ENCODE measurements at places on chromosomes 16 and 17.

DNA sequence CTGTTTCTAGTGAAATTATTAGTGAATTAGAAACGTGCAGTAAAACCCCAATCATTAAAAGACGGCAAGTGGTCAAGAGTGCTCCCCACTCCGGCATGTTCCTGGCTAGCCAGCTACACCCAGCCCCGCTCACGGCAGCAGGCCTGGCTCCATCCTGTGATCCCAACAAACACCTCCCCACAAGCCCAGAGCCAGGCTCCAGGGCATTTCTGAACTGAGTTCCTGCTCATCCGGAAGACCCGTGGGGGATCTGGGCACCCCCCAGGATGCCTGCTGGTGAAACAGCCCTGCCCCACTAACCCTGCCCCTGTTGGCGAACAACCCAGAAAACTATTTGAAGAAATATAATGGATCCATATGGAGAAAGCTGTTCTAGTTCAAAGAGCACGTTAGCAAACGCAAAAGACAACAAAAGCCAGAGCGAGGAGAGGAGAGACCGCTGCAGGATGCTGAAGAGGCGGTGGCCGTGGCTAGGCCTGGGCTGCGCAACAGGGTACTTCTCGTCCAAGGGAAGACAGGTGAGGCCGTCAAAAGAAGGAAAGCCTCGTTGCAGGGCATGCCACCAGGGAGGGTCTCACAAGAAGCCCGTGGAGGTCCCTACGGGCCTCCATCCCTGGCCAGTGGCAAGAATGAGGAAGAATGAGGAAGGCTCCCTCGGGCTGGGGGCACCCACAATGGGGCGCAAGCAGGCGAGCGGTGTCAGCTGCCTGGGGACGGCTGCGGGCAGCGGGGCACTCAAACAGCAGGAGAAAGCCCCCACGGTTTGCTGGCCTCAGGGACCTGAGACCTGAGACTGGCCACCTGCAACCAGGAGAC, 19.2 kb downstream of the SLC16A3 start:
- no peak for DNase-seq

DNA sequence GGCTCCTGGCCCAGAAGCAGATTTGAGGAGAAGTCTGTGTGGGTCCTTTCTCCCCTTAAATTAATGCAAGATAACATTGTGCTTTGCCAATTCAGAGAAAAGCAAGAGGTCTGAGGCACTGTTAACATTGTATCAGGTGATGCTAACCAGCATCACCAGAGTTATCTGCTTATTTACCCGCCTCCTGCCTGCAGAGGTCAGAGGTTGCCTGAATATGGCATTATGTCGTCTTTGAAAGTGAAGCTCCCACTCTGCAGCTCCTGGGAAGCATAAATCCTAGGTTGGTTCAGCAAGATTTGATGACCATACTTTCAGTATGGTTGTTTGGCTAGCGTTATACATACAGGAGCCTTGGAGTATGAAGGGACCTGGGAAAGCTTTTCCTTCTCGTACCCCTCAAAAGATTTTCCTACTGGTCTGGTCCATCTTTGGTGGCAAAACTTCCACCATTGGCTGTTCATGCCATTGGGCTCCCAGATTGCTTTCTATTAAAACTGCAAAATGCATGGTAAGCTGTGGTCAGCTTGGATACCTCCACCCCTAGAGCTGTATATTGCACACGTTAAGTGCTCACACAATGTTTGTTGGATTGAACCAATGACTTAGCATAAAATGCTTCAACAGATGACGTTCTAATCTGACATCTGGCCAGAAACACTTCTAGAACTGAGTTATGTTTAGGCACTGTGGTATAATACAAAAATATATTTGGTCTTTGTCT, 24.1 kb downstream of the CHD9 start:
- no peak for DNase-seq

DNA sequence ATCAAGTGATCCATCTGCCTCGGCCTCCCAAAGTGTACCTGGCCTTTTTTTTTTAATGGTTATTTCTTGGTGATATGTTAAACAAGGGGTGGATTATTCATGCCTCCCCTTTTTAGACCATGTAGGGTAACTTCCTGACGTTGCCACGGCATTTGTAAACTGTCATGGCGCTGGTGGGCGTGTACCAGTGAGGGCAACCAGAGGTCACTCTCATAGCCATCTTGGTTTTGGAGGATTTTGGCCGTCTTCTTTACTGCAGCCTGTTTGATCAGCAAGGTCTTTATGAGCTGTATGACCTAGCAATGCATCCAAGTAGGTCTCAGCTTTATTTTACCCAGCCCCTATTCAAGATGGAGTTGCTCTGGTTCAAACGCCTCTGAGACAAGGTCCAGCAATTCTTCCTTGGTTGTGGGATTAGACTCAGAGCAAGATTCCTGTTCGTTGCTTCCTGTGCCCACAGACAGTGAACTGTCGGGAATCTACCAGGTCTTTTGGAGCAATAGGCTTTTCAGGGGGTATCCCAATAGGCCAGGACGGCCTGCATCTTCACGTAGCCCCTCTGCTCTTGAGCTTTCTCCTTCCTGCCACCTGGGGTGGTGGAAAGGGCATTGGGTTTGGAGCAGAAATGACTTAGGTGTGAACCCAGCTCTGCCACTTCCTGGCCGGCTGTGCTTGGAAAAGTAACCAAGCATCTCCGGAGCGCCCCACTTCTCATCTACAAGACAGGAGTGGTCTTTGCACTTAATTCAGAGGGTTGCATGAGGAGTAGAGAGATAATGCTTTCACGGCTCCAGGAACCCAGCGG, 52.9 kb upstream of the SEC14L1 start:
- no peak for DNase-seq

DNA sequence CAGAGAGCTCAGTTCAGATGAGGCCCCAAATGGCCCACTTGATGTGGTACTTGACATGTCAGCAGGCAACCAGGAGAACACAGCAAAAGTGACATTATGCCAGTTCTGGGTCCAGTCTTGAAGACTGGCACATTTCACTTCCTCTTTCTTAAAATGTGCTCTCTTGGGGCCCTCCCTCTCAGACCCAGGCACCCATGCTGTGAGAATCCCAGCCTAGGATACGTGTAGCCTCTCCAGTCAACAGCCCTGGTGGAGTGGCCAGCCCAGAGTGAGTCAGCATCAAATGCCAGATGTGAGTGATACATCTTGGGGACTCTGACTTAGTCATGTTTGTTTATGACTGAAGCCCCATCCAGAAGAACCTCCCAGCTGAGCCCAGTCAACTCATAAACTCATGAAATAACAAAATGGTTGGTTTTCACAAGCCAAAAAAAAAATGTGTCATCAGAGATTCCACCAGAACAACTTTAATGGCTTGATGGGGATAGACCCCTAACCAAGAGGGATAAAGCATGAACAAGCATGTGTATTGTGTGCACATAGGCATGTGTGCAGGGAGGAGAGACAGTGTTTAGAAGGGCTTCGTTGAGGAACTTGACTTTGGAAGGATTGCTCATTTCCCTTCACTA, 82.5 kb upstream of the TNRC6C start:
- DNase-seq, result peak; percentile 18

DNA sequence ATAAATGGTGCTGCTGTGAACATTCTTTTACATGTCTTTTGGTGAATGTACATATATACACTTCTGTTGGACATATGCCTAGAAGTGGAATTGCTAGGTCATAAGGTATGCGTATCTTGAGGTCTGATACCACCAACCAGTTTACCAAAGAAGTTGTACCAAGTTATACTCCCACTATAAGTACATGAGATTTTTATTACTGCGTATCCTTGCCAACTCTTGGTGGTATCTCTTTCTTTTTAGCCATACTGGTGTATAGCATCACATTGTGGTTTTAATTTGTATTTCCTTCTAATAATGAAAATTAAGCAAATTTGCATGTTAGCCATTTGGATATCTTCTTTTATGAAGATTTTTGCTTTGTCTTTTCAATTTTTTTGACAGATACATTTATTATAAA, 80.5 kb downstream of the ATF7IP2 start:
- no peak for DNase-seq

- no peak for DNase-seq
These were observed 30.8 kb downstream of the NOG start for GRCh38 chr17:56624309-56624708.

DNA sequence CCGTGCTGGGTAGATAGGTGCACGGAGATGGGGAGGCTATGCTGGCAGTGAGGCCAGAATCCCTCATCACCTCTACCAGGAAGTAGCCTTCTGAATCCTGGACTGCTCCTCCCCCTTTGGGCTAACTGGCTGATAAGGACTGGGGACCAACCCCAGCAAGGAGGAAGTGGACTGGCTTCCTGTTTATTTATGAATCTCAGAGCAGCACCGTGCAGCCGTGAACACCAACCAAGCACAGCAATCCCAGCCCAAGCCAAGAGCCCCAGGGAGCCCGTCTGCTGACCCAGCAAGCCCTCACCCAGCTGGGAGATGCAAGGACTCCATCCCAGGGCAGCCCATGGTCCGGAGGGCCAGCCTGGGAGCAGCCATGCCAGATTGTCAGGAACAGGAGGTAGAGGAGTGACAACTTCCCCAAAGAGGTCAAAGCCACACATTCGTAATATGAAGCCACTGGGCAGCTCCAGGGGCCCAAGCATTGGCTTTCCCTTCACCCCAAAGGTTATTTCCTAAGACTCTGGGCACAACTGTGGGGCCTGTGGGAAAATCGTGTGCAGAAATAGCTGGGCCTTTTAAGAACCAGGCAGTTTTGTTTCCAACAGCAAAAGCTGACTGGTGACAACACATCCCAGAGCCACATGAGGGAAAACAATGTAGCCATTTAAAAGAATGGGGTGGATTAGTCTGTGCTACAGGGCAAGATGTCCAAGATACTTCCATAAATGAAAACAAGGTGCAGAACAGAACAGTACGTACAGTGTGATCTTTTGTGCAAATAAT, 23.9 kb downstream of the PHB1 start:
- peak; percentile 17 for DNase-seq

DNA sequence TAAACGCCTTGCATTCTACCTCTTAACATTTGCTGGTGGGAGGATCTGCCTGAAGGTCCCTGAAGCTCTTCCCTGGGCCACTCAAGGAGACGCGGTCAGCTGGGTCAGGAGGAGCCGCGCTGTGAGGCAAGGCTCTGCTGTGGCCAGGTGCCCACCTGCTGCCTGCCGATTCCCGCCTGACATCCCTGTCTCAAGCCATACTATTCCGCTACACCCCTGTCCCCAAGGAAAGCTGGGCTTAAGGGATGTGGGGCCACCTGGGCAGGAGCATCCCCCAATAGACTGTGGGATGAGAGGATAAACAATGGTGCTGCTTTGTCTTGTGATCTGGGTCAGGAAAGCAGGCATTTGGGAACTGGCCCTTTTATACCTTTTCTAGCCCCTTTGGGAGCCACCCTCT, 5.1 kb downstream of the TPPP3 start:
- DNase-seq, result no peak

DNA sequence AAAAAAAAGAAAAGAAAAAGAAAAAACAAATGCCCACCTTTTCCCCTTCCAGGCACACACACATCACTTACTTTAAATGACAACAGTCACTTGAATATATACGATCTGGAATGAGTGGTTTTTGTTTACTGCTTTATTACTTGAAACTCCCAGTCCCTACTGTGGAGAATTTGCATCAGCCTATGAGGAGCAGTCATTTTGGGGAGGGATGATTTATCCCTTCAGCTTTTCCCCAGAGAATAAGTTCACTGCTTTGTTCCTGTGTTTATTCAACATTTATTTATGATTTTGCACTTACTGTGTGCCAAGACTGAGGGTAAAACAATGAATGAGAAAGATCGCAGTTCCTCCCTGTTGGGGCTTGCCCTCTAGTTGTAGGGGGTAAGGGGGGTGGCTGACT, 4.7 kb upstream of the ZNF423 start:
- DNase-seq, result no peak

DNA sequence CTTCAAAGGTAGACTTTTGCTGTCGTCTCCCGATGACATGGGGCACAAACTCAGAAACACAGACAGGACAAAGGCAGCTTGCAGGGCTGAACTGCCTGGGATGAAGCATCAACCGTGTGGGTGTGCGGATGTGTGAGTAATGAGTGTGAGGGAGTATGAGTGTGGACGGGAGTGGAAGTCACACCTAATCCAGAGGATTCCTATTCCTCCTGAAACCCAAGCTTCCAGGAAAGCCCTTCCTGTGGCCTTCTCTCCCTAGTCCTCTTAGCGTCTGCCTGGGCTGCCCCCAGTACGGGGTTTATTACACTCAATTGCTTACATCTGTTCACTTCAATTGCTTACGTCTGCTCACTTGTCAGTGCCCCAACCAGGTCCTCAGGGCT, 2.3 kb upstream of the IL4R start:
- DNase-seq, result no peak

DNA sequence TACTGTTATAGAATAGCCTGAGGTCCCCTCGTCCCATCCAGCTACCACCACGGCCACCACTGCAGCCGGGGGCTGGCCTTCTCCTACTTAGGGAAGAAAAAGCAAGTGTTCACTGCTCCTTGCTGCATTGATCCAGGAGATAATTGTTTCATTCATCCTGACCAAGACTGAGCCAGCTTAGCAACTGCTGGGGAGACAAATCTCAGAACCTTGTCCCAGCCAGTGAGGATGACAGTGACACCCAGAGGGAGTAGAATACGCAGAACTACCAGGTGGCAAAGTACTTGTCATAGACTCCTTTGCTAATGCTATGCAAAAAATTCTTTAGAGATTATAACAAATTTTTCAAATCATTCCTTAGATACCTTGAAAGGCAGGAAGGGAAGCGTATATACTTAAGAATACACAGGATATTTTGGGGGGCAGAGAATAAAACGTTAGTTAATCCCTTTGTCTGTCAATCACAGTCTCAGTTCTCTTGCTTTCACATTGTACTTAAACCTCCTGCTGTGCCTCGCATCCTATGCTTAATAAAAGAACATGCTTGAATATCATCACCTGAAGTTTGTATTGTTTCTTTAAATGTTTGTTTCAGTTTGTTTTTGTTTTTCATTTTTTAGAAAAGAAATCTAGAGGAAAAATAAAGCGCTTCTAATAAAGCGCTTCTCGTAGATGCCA, 388.3 kb downstream of the MAF start:
- DNase-seq, result no peak

- DNase-seq, result peak; percentile 82
These were observed 64.6 kb downstream of the CDK5R1 start for GRCh38 chr17:32551186-32551955.

- DNase-seq, result no peak
These were observed 447.0 kb downstream of the SHISA9 start for GRCh38 chr16:13348416-13348815.

DNA sequence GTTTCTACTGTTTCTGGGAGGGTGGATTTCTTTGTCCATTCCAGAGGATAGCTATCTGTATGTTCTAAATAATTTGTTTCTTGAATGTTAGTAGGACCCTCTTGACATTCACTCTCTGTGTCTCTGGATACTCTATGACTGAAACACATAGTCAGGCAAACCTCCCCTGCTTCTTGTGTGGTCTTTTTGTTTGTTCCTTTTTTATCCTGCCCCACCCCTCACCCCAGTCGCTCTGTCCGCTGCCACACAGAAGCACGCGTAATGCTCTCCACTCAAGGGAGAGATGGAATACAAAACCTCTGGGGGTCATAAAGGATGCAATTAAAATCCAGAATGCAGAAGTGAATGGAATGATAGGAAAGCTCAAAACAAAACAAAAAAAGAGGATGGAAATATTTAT, 253.1 kb downstream of the RBFOX1 start:
- DNase-seq, result no peak

DNA sequence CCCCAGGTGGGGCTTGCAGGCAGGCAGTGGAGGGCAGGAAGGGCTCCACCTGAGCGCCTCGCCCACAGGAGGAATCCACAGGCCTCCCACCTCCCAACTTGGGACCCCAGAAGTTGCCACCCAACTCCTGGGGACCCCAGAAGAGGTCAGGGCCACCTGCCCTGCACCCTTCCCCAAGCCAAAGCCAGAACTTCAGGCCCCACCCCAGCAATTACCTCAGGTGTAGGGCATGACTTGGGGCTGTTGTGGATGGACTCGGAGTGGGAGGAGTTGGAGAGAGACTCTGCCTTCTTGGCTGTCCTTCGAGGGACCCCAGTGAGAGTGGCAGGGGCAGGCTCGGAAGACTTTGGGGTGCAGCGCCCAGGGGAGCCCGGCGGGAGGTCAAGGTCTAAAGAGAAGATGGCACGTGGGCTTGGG, 10.5 kb downstream of the TSPOAP1 start:
- DNase-seq, result no peak
